Regular cardiac myocyte (primary cell): ENCODE measurements at places on chromosomes 12 and 14. TPM values are rescaled to one million over a fixed set of nuclear protein-coding genes. Genes with fewer than 3 reads are reported as not detected.

PPP1R36 gene
- total RNA-seq, result 0.19 and 0.28 TPM in 2 replicates

CELA1 gene
- total RNA-seq, result not detected in 2 replicates

MDP1 gene
- 15.9 and 18.0 TPM in 2 replicates for total RNA-seq

POTEG gene
- total RNA-seq, result not detected in 2 replicates

TAS2R31 gene
- 2.5 and 5.6 TPM in 2 replicates for total RNA-seq

KLHDC1 gene
- 1.9 and 5.6 TPM in 2 replicates for total RNA-seq

ADAM20 gene
- 0.38 and 2.3 TPM in 2 replicates for total RNA-seq

OAS1 gene
- total RNA-seq, result 0.77 and 2.8 TPM in 2 replicates

ZFHX2 gene
- total RNA-seq, result under 0.01 and 0.56 TPM in 2 replicates

LRRC23 gene
- total RNA-seq, result 8.6 and 18.0 TPM in 2 replicates

C12orf50 gene
- not detected in 2 replicates for total RNA-seq

PLEK2 gene
- 9.3 and 42.0 TPM in 2 replicates for total RNA-seq

TAOK3 gene
- 44.8 and 45.4 TPM in 2 replicates for total RNA-seq

GRIN2B gene
- total RNA-seq, result 0.19 and 0.28 TPM in 2 replicates

GRIP1 gene
- total RNA-seq, result under 0.01 and 0.96 TPM in 2 replicates

MMP14 gene
- 326 and 383 TPM in 2 replicates for total RNA-seq

TAS2R10 gene
- under 0.01 and 0.19 TPM in 2 replicates for total RNA-seq

KTN1 gene
- total RNA-seq, result 184 and 190 TPM in 2 replicates

HSPA2 gene
- total RNA-seq, result 2.3 and 5.9 TPM in 2 replicates

CLEC7A gene
- total RNA-seq, result not detected in 2 replicates

KCNC2 gene
- total RNA-seq, result not detected in 2 replicates

PPM1H gene
- 1.9 and 3.9 TPM in 2 replicates for total RNA-seq

FAM216A gene
- total RNA-seq, result 22.0 and 29.3 TPM in 2 replicates

NTN4 gene
- total RNA-seq, result 153 and 362 TPM in 2 replicates

PSMA6 gene
- 234 and 314 TPM in 2 replicates for total RNA-seq

OR4Q3 gene
- total RNA-seq, result not detected in 2 replicates

ACRBP gene
- under 0.01 TPM in 1 of 2 replicates, not detected in the other for total RNA-seq

DAD1 gene
- 350 and 376 TPM in 2 replicates for total RNA-seq

RIMBP2 gene
- under 0.01 TPM in 1 of 2 replicates, not detected in the other for total RNA-seq

AQP2 gene
- total RNA-seq, result not detected in 2 replicates

TMEM179 gene
- total RNA-seq, result under 0.01 and 0.28 TPM in 2 replicates
